SW 1271 (cell line): ENCODE measurements at places on chromosomes 3 and 15.

GRCh38 chr3:167866331-167866730 is 130.8 kb downstream of the SERPINI1 start:
- no peak for DNase-seq

DNA sequence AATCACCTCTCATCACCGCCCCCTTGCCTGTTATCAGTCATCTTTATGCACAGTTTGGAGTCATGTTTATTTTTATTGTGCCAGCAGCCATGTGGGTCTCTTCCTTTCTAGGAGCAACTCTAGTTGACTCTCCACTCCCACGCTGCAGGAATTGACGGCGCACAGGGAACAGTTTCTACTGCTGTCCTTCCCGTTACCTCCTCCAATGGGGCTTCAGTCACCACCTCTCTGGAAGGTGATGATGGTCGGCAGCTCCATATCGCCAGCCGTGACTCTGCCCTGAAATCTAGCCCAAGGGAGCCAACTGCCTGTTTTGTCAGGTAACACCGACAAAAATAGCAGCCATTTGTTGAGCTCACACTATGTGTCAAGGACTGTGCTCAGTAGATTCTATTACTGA is 35.6 kb upstream of the FAM107A start:
- DNase-seq: no peak

DNA sequence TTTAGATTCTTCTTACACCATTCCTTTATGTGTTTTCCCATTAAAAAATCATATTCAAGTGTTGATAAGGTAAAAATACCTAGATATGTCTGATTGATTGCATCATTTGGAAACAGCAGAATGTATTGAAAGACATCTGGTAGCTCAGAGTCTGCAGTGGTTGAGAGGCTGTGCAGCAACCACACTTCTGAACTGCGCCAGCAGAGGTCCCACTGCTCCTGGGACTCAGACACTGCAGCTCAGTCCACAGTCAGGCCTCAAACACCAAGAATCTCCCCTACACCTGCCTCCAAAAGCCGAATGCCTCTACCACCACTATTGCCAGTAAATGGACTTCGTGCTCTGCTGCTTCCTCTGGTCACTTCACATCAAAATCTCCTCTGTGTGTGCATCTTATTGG is 176.9 kb upstream of the LMCD1 start:
- peak; percentile 35 for DNase-seq

DNA sequence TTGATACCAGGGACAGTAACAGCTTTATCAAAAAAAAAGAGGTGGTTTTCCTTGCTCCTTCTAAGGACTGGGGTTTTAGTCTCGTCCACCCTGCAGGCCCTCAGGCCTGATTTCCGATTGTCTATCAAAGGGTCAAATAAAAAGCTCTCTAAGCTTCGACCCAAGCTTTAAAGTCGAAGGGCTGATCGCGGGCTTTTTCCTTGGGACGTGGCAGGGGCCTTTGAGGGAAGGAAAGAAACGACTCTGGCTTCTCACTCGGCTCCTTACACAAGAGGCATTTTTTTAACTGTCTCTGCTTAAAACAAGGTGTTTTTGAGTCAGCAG is 354 bp upstream of the KLHL24 start:
- DNase-seq: no peak

GRCh38 chr3:20064387-20064786 is 24.1 kb downstream of the KAT2B start:
- DNase-seq: no peak
